ENCODE measurements at places on chromosomes 11 and 22.
A peak's percentile ranks its signal among the peaks of the same experiment; 100 is the strongest.

- H3K4me1 ChIP-seq, result no peaks in the 10 kb centered on the region
- H3K27me3 ChIP-seq, result peaks cover 4% of the 10 kb centered on the region
- no peak overlapping the region for H3K27ac ChIP-seq
- no peak for DNase-seq
- H3K36me3 ChIP-seq, result no peaks in the 10 kb centered on the region
Measured at GRCh38 chr22:49297871-49298721, 529.6 kb downstream of the BRD1 start.

DNA sequence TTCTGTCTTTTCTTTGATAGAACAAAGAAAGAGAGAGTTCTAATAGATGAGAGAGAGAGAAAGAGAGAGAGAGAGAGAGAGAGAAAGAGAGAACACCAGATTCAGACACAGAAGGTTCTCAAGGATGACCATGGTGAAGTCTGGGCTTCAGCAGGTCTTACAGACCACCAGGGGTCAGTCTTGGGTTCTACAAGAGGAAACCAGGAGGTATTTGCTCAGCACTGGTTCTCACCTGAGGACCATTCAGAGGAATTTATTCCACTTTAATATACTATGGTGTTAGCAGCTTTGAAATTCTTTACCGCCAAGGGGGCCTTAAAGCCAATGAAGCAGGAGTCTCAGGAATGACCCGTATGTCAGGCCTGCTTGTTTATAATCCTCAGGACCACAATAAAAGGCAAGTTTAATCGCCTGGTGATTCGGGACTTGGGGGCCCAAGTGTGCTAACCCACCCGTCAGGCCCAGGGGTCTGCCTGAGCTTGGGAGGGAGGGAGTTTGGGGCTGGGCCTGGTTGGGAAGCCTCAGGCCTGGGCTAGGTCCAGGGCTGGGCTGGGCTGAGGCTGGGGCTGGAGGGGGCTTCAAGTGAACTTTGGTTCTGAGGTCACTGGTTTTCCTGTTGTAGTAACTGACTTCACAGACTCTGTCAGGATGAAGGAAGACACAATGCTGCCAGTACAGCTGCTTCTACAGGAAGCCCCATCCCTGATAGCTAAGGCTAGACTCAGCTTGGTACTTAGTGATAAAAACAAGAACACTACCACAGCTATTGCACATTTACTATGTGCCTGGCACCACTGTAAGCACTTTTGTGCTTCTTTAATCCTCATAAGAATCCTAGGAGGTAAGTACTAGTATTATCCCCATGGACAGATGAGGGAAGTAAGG lies 179.2 kb upstream of the ZBED5 start:
- peaks cover 8% of the 10 kb centered on the region for H3K4me1 ChIP-seq
- no peaks in the 10 kb centered on the region for H3K27me3 ChIP-seq
- peak; percentile 59 for DNase-seq
- H3K4me3 ChIP-seq, result no peak overlapping the region

- no peaks in the 10 kb centered on the region for H3K36me3 ChIP-seq
- H3K27me3 ChIP-seq, result no peaks in the 10 kb centered on the region
- H3K4me1 ChIP-seq, result peaks cover 24% of the 10 kb centered on the region
- no peak overlapping the region for H3K4me3 ChIP-seq
- no peak overlapping the region for H3K27ac ChIP-seq
Measured at GRCh38 chr11:76801736-76802135, 18.6 kb downstream of the TSKU start.

GRCh38 chr11:63882555-63883242 lies 34.3 kb downstream of the RCOR2 start:
- no peaks in the 10 kb centered on the region for H3K27me3 ChIP-seq
- no peak overlapping the region for H3K27ac ChIP-seq
- no peak overlapping the region for H3K4me3 ChIP-seq
- peaks cover 82% of the 10 kb centered on the region for H3K4me1 ChIP-seq
- DNase-seq, result no peak
- H3K36me3 ChIP-seq, result peaks cover 7% of the 10 kb centered on the region

DNA sequence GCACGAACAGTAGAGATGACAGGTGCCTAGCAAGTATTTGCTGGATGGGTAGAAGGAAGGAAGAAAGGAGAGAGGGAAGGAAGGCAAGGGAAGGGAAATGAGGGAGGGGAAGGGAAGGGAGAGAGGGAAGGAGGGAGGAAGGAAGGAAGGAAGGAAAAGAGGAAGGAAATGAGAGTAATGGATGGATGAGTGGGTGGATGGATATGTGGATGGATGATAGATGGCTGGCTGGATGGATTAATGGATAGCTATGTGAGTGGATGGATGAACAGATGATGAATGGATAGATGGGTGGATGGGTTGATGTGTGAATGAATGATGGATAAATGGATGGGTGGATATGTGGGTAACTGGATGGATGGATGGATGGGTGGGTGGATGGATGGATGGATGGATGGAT lies 125.9 kb upstream of the FGF3 start:
- no peaks in the 10 kb centered on the region for H3K4me1 ChIP-seq
- H3K27me3 ChIP-seq, result peaks cover 19% of the 10 kb centered on the region
- H3K4me3 ChIP-seq, result no peak overlapping the region
- H3K36me3 ChIP-seq, result no peaks in the 10 kb centered on the region
- no peak overlapping the region for H3K27ac ChIP-seq

DNA sequence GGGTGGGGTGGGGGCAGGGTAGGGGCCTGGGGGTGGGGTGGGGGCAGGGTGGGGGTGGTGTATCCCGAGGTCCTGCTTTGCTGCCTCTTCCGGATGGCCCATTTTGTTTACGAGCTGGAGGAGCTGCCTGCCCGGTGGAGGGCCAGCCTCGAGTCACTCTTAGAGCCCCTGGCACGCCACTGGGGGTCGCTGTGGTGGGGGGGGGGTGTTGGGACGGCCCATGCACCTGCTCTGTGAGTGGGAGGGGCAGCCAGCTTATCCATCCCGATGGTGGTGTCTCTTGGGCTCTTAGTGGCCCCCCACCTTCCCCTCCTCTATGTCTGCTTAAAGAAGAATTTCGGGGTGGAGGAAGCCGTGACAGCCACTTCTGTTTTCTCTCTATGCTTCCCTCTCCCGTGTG lies 24.6 kb downstream of the MRGPRD start:
- H3K27me3 ChIP-seq, result no peaks in the 10 kb centered on the region
- H3K27ac ChIP-seq, result no peak overlapping the region
- peaks cover 2% of the 10 kb centered on the region for H3K4me1 ChIP-seq
- peak; percentile 17 for DNase-seq

GRCh38 chr11:17811352-17811751 lies 76.8 kb downstream of the KCNC1 start:
- H3K27me3 ChIP-seq, result no peaks in the 10 kb centered on the region
- peaks cover 12% of the 10 kb centered on the region for H3K36me3 ChIP-seq
- no peak overlapping the region for H3K4me3 ChIP-seq
- no peak for DNase-seq
- H3K27ac ChIP-seq, result no peak overlapping the region

DNA sequence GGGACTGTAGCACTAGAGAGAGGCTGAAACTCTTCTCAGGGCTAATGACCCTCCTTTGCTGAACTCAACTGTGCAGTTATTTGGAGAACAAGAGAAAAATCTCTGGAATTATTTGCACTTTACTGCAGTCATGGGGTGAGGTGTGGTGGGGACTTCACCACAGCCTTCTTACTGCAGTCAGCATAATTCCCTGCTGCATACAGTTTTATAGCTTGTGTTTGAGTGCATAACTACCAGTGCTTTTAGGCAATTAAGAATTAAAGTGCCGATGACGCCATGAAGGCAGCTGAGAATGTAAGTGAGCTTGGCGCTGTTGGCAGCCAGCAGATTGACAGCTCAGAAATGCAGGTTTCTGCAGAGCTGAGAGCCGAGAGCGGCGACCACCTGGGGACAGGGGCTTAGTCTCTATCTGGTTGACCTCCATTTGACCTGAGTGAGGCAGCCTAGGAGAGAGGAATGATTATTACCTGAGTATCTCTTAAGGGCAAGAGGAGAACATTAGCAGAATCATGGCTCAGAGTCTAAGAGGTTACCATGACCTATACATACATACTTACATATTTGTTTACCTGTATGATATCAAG lies 830.0 kb downstream of the NTM start:
- no peaks in the 10 kb centered on the region for H3K36me3 ChIP-seq
- DNase-seq, result no peak
- no peaks in the 10 kb centered on the region for H3K4me1 ChIP-seq
- H3K4me3 ChIP-seq, result no peak overlapping the region

GRCh38 chr11:18780329-18780728 lies 11.3 kb downstream of the PTPN5 start:
- peaks cover 6% of the 10 kb centered on the region for H3K4me1 ChIP-seq
- DNase-seq, result no peak
- H3K4me3 ChIP-seq, result no peak overlapping the region
- H3K36me3 ChIP-seq, result no peaks in the 10 kb centered on the region
- H3K27me3 ChIP-seq, result peaks cover 2% of the 10 kb centered on the region
- H3K27ac ChIP-seq, result no peak overlapping the region

DNA sequence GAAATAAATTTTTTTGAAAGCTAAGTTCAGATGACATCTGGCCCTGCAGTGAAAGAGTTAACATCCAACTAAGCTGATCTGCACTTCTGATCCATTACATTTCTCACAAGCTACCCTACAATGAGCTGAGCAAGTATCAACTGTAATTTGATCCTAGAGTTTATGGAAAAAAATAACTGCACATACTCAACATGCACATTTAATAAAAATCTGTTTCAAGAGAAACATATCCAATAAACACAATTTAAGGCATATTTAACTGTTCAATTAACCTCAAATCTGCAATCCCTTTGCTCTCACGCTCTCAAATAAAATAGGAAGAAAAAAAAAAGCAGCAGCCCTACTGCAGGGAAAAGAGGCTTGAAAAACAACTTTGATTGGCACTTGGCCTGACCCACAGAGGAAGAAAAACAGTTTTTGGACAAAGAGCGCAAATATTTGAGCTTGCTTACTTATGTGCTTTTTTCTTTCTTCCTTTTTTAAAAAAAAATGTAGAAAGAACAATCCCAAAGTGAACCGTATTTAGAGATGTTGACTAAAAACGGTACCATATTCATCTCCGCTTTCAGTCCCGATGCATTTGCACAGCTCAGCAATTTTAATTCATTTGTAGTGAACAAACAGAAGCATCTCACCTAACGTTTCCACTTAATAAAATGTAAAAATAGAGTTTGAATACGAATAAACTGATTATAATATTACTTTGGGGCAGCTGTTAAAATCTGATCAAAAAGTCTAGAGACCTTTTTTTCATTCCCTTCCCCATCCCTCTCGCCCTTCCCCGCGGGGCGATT lies 1.6 kb downstream of the SESN3 start:
- peak; percentile 24 for DNase-seq
- H3K27ac ChIP-seq, result no peak overlapping the region
- H3K36me3 ChIP-seq, result no peaks in the 10 kb centered on the region
- H3K4me3 ChIP-seq, result no peak overlapping the region
- peaks cover 57% of the 10 kb centered on the region for H3K4me1 ChIP-seq

DNA sequence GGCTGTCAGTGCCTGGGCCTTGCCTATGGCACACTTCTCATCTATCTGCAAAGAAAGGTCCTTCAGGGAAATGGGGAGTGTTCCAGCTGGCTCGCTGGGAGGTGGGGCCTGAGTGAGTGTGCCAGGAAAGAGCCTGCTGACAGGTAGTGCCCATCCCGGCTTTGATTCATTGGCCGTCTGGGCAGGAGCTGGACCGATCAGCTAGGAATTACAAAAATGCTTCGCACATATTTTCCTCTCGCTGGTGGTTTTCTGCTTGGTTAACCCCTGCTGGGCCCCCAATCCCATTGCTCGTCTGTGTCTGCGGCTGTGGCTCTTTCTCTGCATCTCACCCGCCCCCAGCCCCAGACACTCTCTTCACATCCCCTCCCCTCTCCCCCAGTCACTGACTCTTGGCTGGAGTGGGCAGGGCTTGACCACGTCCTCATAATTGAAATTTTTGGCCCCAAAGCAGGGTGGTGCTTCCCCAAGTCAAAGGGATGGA lies 10.8 kb downstream of the LIF start:
- H3K4me3 ChIP-seq, result no peak overlapping the region
- no peaks in the 10 kb centered on the region for H3K27me3 ChIP-seq
- H3K4me1 ChIP-seq, result peaks cover 5% of the 10 kb centered on the region
- H3K36me3 ChIP-seq, result peaks cover 2% of the 10 kb centered on the region

GRCh38 chr11:33525789-33526188 lies 174.8 kb downstream of the C11orf91 start:
- no peak overlapping the region for H3K4me3 ChIP-seq
- no peak overlapping the region for H3K27ac ChIP-seq
- no peaks in the 10 kb centered on the region for H3K4me1 ChIP-seq
- no peaks in the 10 kb centered on the region for H3K36me3 ChIP-seq

DNA sequence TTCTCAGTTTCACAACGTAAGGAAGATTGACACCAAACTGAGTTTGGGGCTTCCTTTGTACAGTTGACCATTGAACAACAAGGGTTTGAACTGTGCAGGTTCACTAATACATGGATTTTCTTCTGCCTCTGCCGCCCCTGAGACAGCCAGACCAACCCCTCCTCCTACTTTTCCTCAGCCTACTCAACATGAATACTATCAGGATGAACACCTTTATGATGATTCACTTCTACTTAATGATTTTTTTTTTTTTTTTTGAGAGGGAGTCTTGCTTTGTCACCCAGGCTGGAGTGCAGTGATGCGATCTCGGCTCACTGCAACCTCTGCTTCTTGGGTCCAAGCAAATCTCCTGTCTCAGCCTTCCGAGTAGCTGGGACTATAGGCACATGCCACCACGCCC lies 14.6 kb downstream of the RBM4 start:
- DNase-seq, result no peak
- peak overlapping the region; percentile 74 for H3K27ac ChIP-seq
- peaks cover 39% of the 10 kb centered on the region for H3K4me1 ChIP-seq
- peaks cover 41% of the 10 kb centered on the region for H3K36me3 ChIP-seq
- no peaks in the 10 kb centered on the region for H3K27me3 ChIP-seq

DNA sequence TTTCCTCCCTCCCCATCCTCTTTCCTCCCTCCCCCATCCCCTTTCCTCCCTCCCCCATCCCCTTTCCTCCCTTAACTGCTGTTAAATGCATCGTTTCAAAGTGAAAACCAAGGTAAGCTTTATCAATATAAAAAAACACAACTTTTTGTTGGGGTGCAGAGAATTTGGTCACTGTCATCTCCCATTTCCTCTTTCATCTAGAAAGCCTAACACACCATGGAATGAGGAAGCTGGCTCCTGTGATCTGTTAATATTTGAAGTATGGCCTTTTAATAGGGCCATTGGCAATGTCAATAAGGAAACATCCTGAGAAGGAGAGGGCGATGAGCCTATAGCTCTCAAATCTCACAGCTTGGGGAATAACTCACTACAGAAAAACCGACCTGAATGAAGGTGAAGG lies 7.0 kb downstream of the EXPH5 start:
- no peaks in the 10 kb centered on the region for H3K4me1 ChIP-seq
- H3K27ac ChIP-seq, result no peak overlapping the region
- H3K36me3 ChIP-seq, result no peaks in the 10 kb centered on the region
- no peak for DNase-seq

DNA sequence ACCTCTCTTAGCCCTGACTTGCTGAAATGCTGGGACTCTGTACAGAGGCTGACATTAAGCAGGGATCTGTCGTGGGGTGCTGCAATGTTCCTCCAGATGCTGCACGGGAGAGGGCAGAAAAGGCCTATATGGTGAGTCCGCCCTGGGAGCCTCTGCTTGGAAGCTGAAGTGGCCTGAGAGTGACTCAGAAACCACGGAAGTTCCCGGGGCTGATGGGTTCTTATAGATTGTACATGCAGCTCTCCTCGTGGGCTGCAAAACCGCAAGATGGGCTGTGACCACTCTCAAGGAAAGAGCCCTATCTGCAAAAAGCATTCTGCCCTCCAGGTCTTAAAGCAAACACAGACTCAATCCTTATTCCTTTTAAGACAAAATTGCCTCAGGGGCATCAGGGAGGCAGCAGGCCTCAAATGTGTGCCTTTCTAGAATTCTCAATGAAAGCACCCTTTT lies 5.8 kb upstream of the SLC43A3 start:
- H3K27ac ChIP-seq, result no peak overlapping the region
- no peaks in the 10 kb centered on the region for H3K27me3 ChIP-seq
- no peaks in the 10 kb centered on the region for H3K36me3 ChIP-seq
- no peak for DNase-seq
- no peaks in the 10 kb centered on the region for H3K4me1 ChIP-seq
- no peak overlapping the region for H3K4me3 ChIP-seq
